ENCODE measurements at places on chromosomes 1 and 21.

DNA sequence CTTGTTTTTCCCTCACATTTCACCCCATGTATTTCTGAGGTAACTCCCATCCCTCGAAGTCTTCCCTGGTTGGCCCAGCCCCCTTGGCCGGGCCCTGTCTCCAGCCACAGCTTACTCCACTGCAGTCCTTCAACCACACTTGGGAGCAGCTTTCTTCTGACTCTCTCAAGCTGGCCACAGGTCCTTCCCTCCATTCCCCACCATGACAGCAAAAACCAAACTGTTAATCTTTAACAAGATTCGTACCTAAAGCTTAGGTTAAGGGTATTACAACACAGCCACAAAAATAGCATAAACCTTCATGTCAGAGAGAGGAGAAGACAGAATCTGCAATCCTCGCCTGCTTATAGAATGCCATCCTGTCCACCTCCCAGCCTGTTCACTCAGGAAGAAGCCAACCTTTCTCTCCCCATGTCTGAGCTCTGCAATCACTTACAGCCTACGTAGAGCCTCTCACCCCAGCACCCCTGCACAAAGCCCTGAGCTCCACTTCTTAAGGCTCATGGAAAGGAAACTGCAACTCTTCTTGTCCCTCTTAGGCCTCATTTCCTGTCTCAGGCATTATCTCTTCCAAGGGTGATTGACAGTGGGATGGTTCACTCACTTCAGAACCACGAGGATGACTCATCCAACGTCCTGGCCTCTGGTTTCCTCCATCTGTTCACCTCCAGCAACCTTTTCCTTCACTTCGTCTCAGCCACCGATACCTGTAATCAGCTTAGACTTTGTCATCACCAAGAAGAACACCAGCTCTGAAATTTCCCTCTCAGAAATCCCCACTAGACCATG is 72.8 kb downstream of the CD2 start:
- no peak for DNase-seq

- DNase-seq: no peak
These were observed 4.0 kb upstream of the IFI16 start for GRCh38 chr1:159005676-159006075.

GRCh38 chr1:185861630-185862029 is 127.4 kb downstream of the HMCN1 start:
- DNase-seq: no peak

DNA sequence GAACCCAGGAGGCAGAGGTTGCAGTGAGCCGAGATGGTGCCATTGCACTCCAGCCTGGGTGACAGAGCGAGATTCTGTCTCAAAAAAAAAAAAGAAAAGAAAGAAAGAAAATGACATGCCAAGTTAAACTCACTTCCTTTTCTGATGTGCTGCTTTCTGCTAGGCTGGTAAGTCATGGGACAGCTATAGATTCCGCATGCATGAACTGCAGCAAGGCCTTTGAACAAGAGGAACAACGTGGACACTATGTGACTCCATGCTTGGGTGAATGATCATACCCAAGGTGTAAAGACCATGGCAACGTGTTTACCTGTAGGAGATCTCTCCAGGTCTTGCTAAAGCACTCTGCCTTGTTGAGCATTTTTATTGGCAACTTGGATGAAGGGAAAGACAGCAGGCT is 10.3 kb upstream of the TTF2 start:
- no peak for DNase-seq

GRCh38 chr1:224623310-224623714 is 7.2 kb downstream of the CNIH3 start:
- no peak for DNase-seq

DNA sequence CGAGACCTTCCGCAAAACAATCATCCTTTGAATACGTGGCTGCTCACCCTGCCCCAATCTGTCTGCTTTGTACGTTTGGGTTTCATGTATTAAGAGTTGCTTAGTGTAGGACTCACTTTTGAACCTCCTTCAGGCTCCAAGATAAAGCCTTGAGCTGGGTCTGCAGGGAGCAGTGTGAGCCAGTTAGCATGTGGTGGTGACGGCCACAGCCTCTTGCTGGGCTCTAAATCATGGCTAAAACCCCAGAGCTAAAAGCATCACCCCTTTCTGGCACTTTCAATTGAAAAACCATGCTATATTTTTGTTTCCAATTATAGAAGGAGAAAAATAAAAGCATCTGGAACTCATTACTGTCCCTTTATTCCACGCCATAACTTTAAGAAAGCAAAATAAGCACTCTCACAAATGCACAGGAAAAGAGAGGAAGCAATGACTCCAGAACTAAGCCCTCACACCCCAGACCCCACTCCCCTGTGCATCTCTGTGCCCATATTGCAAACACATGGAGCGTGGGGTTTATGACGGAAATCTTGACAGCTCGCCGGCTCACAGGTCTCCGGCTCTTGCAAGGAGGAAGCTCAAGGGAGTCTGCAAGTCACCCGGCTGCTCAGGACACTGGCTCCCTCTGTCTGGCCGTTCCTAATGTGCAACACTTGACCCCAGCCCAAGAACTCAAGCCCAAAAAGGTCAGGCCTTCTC is 135.5 kb downstream of the MIS18A start:
- no peak for DNase-seq

DNA sequence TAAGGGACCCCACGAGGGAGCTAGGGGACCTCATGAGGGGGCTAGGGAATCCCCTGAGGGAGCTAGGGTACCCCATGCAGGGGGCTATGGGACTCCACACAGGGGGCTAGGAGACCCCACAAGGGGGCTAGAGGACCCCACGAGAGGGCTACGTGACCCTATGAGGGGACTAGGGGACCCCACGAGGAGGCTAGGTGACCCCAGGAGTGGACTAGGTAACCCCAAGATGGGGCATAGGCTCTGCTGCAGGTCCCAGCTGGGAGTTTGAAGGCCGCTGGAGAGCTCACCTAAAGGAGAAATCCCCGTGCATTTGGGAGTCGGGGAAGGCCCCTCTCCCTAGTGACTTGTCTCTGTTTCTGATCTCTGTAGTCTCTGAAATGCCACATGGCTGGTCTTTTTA is 50.0 kb upstream of the DMRTB1 start:
- DNase-seq: no peak

- DNase-seq: no peak
These were observed 56.9 kb upstream of the NRIP1 start for GRCh38 chr21:15121655-15122120.

DNA sequence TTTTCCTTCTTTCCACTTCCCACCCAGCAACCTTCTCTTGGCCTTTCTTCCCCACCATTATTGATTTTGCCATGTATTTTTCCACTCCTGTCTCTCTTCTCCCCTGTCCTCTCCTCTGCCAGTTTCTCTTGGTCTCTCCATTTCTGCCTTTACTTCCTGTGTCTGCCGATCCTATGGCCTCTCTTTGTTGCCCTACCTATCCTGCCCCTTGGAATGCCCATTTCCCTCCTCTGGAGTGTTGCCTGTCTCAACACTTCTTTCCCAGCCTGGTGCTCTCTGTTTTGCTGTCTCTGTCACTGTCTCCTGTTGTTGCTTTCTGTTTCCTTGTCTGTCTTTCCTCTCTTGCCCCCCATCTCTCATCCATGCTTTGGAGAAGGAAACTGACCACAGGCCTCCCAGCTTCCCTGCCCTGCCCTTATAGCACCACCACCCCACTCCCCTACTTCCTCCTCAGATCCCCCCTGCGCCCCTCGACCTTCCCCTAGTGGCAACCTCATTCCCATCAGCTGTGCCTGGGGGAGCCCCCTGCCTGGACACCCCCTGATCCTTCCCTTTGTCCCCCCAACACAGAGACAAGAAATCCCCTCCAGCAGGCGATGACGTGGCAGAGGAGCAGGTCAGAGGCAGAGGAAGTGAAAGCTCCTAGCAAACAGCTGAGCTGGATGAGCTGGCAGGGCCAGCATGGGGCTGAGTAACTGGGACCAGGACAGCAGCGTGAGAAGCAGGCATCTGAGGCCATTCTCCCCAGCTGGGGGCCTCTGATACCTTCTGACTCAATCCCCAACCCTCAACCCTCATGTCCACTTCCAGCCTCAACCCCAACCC is 6.6 kb upstream of the ETV3L start:
- DNase-seq: no peak

DNA sequence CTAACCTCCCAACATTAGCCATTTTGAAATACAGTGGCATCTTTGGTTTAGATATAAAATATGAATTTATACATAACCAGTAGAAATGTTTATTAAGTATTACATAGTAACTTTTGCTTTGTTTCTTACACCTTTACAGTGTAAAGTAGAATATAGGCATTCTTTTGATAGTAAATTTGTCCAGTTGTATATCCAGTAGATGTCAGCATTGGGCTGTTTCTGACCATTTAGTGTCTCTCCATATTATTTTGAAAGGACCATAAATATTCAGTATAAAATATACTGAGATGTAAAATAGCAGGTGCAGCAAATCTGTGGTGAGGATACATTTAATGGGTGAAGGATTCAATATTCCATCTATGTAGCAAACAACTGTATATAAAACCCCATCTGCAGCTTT is 115.8 kb upstream of the ZRANB2 start:
- DNase-seq: no peak

DNA sequence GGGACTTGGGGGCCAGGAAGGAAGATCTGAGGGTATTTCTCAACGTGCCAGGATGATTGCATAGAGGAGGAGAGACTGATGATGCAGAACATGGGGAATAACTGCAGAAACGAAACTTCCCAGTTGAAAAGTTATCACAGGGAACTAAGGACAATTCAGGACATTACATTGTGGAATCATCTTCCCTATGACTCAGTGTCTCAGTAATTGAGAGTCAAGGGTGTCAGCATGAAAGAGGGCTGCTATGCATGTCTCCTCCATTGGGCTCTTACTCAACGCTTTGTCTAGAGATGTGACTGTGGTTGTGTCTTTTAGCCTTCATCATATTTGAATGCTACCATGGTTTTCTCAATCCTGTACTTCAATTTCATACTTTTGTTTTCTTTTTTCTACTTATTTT is 48.9 kb upstream of the PTGFR start:
- no peak for DNase-seq

DNA sequence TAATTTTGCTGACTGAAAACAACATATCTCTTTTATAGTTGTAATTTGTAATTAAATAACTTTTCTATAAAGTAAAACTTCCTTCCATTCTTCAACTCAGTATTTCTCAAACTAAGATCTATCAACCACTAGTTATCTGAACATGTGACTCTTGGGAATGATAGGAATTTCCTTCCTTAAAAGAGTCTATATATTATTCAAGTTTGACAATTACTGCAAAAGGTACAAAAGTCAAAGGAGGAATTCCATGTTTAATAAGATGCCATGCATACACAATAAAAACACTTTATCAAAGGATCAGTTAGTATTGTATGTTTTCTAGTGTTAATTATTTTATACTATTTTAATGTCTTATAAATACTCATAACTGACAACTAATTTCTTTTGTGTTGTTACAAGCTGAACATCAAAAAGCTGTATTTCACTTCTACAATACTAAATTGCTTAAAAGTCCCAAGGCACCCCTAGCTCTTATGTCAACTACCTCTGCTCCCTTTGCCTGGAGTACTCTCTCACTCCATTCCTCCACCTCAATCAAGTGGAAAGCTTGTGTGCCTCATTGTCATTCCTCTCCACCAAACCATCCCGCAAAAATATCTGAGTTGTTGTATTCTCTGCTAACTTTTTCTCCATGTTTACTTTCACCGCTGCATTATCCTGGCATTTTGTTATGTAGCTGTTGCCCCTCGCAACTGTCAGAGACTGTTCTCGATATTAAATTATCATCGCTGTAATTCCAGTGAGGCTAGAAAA is 67.9 kb downstream of the SLC44A5 start:
- no peak for DNase-seq

DNA sequence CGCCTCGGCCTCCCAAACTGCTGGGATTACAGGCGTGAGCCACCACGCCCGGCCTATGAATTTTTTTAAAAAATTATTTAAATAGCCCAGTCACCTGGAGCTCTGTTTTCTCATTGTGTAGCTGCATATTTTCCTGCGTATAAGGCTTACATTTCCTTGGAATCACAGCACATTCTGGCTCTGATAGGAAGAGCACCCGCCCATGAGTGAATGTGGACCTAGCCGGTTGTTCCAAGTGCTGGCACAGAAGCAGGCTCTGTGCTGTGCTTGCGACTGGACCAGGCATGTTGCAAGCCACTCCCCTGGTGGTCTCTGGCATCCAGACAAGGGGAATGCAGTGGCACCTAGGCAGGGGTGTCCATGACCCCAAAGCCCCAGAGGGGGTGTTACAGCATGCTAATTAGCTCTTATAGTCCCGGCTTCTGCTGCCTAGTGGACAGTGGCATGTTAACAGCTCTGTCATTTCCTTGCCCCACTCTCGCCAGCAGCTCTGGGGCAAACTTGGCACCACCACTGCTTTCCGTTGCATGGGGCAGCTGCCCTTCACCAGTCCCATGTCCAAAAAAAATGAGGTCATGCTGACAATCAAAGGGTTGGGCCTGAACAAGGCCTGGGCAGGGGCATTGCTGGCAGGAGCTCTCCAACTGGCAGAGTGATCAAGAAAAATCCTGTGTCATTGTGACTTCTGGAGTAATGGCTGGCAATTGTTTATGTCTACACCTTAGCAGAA is 5.2 kb upstream of the VTCN1 start:
- no peak for DNase-seq

DNA sequence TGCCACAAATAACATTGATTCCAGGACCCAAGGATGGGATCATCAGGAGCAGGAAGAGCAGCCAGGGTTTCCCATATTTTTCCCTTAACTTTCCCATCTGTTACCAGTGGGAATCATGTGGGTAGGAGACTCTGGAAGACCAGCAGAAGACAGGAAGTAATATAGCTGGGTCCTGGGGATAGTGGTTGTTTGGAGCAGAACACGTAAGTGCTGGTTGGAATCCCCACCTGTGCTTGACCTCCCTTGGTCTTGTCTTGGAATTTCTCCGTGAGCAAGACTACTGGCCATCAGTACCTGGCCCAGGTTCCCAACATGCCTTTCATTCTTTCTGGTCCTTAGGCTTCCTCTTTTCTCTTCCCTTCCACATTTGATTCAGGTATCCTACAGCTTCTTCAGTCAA is 20.9 kb upstream of the SLC27A3 start:
- DNase-seq: no peak

DNA sequence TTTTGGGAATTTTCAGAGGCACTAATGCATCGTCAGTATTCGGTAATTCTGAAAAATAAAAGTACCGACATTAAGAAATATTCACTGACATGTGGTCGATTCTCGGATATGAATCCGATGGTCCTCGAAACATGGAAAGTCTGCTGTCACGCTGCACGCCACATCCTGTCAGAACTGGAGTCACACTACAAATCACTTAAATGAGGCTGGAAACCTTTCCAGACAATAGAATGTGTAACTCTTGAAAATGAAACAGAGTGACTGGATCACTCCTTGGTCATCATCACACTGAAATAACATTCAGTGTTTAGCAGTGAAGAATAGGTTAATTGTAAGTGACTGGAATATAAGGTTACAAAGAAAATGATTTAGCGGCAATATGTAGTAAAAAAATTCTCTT is 620.1 kb upstream of the ADAMTS5 start:
- DNase-seq: no peak

- DNase-seq: no peak
These were observed 1048.2 kb downstream of the TTLL7 start for GRCh38 chr1:82950606-82951200.

GRCh38 chr1:184036517-184036949 is 995 bp downstream of the COLGALT2 start:
- no peak for DNase-seq
